ENCODE measurements at places on chromosomes 7 and 10.

DNA sequence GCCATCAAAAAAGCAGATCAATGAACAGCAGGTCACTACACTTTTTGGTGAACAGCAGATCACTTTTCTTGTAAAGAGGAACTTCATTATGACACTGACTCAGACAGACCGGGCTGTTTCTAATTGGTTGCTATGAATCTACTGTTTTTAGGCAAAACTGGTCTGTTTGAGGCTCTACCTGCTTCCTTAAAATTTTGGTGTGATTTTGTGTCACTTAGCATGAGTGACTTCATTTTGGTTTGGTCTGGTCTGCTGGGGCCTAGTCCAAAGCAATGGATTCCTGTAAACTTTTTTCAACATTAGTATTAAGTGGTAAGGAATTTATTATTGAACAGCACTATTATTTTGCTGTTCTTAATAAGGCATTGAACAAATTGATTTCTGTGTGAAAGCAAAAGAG is 41.8 kb upstream of the C10orf71 start:
- no peak for DNase-seq

DNA sequence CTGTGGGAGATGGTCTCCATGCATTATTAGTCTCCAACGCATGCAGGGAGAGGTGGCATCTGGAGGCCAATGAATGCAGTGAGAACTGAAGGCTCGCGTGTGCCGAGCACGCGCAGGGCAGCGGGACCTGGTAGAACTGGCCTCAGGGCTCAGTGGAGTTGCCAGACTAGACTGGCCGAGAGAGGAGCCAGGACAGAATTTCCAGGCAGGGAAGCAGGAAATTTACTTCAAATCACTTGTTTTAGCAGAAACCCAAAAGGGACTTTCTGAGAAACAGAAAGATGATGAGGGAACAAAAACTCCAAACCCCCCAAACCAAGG is 311.0 kb upstream of the IMMP2L start:
- DNase-seq, result no peak

GRCh38 chr7:39908141-39908540 is 41.9 kb upstream of the CDK13 start:
- no peak for DNase-seq

DNA sequence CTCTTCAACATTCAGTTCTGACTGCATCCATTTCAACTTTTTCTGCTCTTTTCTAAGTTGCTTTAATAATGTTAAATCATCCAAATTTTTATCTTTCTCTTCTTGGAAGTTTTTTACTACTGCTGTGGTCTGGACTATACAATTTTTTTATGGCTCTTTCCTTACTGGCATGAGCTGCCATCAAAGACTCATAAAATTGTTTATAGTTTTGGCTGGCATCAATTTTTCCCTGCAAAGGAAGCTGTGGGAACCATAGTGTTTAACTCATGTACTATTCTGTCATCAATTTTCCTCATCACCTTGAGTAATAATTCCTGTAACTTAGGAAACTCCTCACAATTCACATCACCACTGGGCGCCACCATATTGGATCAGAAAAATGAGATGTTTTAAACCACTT is 77.6 kb upstream of the A1CF start:
- DNase-seq, result no peak

- DNase-seq, result no peak
These were observed 244.8 kb downstream of the BICC1 start for GRCh38 chr10:58757352-58758065.

- no peak for DNase-seq
These were observed 2.4 kb downstream of the SFMBT2 start for GRCh38 chr10:7408291-7409044.

GRCh38 chr10:608331-609261 is 80.9 kb downstream of the DIP2C start:
- DNase-seq, result no peak

DNA sequence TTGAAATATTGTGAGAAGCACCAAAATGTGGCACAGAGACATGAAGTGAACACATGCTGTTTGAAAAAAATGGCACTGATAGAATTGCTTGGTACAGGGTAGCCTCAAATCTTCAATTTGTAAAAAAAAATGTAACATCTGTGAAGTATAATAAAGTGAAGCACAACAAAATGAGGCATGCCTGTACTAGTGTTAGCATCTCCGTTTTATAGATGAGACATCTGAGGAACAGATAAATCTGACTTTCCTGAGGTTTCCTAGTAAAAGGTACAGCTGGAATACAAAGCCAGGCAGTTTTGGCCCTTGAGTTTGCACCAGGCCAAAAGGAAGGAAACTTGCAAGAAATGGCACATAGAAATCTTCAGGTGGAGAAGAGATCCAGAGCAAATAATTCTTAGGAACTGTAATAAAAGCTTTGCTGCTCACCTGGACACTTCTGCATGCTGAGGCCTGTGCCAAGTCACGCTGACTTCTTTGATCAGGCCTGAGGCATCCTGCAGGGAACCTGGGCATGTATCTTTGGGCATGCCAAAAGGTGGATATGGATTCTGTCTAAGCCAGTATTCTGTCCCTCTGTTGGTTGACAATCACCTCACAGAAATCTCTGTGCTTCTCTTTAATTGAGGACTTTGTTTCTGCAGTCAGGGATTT is 251.5 kb upstream of the PLPP4 start:
- DNase-seq, result no peak

GRCh38 chr10:17453035-17453372 is 1.4 kb downstream of the ST8SIA6 start:
- DNase-seq, result no peak

GRCh38 chr7:74018246-74018895 is 9.6 kb upstream of the ELN start:
- DNase-seq, result no peak

DNA sequence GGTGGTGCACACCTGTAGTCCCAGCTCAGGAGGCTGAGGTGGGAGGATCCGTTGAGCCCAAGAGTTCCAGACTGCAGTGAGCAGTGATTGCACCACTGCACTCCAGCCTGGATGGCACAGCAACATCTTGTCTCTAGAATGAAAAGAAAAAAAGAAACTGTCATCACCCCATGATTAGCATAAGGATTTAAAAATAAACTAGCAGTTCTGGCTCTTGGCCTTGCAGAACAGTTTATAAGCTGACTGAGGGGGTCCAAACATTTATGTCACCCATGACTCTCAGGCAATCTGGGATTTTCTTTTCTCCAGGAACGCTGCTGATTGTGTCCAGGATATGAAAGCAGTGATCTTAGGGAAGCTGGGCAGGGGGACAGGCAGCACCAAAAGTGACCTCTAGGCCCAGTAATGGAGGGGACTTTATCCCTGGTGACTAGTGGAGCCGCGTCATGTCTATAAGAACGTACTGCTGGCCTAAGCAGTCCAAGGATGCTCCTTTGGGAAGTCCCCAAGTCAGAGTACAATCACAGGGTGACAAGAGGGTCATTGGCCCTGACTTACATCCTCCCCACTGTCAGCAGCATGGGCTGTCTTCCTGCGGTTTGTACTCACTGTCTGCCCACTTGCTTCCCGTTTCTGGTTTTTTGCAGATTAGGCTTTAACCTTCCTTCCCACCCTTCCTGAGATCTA is 177.4 kb downstream of the ARHGAP12 start:
- DNase-seq, result no peak

DNA sequence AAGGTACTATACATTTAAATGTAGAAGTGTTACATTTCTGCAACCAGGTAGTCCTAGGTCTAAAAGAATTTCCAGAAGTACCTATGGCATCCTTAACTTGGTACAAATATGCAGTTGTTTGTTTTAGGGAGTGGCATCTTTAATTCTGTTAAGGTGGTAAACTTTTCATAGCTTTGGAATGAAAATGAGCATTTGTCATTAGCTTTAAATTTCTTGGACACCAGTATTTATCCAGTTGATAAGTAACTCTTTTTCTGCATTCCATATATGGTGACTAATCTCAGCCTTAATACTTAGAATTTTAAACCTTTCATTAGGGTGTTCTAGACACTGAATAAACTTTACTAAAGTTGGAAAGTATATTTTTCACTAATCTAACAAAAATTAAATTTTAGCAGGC is 10.8 kb downstream of the SLF2 start:
- no peak for DNase-seq

- DNase-seq, result no peak
These were observed 31.6 kb upstream of the PRSS37 start for GRCh38 chr7:141872931-141873330.

DNA sequence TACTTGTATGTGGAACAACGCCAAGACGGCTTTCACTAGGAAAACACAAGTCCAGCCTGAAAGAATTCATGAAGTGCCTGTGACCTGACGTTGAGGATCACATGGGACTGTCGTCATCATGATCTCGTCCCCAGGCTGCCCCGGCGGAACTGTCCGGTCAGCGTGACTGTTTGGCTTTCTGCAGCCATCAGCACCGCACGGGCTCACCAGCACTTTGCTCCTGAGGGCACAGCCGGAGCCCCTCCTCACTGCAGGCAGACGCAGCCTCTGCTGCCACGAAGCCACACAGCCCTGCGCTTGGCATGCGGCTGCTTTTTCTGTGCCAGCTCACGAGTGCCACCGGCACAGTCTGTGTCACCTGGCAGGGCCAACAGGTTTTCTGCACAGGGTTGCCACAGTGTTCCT is 9.4 kb upstream of the GET4 start:
- DNase-seq, result peak; percentile 72

DNA sequence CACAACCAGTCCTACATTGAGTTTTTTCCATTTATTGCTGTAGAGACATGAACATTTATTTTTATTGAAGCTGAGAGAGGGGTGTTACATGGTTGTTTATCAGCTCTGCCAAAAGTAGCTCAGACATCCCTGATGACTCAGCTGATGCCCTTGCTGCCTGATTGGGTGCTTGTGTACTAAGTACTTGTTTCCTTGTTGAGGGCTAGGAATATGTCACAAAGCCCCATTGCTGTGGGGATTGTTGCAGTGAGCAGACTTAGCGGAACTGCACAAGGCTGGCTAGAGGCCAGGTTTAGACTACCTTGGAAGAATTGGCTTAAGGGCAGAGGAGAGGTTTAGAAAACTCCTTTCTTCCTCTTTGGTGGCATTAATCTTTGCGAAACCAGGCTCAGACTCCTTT is 110.6 kb downstream of the AUTS2 start:
- DNase-seq, result no peak

DNA sequence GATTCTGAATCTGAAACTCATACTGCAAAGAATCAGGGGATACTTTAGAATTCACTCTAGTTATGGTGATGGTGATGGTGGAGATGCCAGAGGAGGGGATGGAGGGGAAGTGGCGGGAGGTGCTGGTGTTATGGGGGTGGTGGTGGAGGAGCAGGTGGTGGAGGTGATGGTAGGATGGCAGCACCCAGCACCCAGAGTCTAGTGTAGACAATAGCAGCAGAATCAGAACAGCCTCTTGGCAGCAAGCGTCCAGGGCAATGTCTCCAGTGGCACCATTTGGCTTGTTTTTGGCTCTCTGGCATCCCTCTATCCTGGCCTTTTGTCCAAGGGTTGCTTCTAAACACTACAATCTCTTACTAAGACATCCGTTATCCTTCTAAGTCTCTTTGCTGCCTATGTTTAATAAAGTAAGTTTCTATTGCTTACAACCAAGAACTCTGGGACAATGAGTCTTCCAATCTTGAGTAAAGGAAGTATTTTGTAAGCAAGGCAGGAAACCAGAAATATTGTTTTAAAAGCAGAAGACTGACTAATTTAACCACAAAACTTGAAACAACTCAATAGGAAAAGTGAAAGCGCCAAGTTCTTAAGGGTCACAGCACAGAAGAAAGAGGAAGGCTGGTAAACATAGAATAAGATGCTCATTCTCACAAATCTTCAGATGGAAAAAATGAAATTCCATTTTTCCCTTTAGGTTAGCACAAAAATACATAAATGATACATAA is 42.4 kb upstream of the GDF10 start:
- peak; percentile 66 for DNase-seq

- no peak for DNase-seq
These were observed 20.9 kb downstream of the CYP3A7 start for GRCh38 chr7:99713995-99714570.

- no peak for DNase-seq
These were observed 6.1 kb downstream of the KCTD7 start for GRCh38 chr7:66634816-66635215.

DNA sequence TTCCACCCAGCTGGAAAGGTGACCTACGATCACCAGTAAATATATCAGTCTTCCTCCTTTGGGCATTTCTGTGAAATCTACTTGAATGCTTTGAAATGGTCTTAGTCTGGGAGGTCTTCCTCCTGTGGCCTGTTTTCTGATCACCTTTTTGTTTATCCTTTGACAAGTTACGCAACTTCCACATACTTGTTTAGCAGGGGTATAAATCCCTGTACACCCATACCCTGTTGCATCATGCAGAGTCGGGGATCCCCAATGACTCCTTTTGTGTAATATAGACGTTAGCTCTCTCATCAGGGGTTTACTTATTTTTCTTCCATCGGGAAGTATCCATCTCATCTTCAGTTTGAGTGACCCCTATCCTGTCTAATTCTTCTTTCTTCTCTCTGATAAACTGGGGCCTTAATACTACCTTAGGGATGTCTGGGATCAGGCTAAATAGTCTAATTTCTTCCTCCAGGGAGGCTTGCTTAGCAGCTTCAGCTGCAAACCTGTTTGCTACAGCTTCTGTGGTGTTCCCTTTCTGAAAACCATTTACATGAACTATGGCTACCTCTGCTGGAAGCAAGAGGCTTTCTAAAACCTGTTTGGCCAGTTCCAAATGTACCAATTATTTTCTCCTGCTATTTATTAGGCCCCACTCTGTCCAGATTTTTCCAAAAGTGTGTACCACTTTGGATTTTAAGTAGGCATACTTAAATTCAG is 25.8 kb downstream of the MAPK8 start:
- DNase-seq, result no peak

DNA sequence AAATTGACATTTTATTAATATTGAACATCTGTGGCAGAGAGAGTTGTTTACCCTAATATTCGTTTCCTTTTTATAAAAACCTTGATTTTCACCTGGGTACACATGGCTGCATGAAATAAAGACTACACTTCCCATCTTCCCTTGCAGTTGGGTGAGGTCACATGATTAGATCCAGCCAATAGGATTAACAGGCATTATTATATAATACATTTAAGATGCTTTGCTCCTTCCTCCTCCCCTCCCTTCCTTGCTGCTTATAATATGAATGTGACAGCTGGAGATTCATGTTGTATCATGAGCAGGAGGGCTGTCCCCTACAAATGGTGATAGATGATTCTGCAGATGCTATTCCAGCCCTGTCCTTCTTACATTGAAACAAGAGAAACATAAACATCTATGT is 146.6 kb downstream of the SH2D4B start:
- no peak for DNase-seq
